ENCODE measurements at places on chromosomes 7 and 10.

- DNase-seq, result no peak
These were observed 212.3 kb upstream of the CSTF2T start for GRCh38 chr10:51911723-51912122.

DNA sequence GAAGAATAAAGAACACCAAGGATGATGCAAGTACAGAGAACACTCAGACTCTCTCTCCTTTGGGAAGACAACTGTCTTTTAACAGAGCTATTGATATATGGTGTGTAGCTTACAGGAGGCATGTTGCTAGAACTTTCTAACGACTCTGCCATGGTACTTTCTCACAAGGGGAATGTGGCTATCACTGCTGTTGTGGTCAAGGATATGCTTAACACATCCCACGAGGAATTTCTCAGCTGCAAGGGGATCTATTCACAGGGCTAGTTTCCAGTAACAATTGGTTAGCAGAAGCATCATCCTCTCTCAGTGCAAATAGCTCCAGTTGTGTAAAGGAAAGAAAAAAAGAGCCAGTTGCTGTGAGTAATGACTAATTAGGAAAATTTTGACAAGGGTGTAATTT, 826.0 kb downstream of the SORCS1 start:
- DNase-seq, result no peak

- DNase-seq, result no peak
These were observed 251.4 kb upstream of the ZMIZ1 start for GRCh38 chr10:78817361-78817760.

GRCh38 chr10:91713461-91714072, 80.7 kb upstream of the PPP1R3C start:
- DNase-seq, result no peak

- no peak for DNase-seq
These were observed 61.4 kb upstream of the PPP1R3C start for GRCh38 chr10:91694170-91694794.

DNA sequence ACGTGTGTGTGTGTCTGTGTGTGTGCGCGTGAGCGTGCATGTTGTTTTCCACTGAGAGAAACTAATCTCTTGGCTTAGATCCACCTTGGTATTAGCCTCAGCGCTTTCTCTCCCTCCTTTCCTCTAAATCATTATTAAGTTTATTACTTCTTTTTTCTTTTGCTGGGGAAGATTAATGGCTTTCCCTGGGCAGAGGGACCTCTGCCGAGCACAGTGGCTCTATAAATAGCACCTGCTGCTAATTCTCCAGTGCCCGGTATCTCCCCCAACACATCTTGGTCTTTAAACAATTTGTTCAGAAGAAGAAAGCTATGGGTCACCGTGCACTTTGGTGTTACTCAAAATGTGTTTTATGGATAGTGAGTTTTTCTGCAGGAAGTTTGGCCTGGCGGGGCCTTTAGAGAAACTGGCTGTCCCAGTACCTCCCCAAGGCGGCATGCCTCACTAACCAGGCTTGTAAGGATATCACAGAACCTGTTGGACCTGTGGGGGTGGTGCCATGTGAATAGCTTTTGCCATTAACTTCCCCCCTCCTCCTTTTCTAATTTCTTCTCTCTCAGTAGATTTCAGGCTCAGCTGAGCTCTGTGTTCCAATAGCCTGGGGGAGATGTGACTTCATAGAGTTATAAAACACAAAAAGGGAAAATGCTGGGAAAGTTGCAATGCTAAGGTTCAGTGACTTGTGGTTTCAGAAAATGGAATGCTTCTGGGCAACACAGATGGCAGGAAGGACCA, 70.1 kb upstream of the RAB11FIP2 start:
- no peak for DNase-seq

- DNase-seq, result no peak
These were observed 21.6 kb downstream of the TAS2R41 start for GRCh38 chr7:143499246-143499645.

DNA sequence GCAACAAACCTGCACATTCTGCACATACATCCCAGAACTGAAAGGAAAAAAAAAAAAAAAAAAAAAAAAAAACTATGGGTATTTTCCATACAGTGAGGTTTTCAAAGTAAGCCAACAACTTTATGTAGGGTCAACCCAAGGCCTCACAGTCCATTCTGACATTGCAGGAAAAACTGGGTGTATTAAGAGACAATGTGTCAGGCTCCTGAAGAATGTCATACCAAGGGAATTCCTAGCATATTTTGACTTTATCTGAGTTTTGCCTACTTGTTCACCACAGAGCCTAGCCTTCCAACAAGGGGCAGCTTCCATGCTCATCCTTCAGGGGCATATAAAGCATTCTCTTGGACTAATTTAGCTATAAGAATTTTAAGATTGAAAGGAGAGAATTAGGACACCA, 368.9 kb downstream of the PLXDC2 start:
- DNase-seq, result no peak

DNA sequence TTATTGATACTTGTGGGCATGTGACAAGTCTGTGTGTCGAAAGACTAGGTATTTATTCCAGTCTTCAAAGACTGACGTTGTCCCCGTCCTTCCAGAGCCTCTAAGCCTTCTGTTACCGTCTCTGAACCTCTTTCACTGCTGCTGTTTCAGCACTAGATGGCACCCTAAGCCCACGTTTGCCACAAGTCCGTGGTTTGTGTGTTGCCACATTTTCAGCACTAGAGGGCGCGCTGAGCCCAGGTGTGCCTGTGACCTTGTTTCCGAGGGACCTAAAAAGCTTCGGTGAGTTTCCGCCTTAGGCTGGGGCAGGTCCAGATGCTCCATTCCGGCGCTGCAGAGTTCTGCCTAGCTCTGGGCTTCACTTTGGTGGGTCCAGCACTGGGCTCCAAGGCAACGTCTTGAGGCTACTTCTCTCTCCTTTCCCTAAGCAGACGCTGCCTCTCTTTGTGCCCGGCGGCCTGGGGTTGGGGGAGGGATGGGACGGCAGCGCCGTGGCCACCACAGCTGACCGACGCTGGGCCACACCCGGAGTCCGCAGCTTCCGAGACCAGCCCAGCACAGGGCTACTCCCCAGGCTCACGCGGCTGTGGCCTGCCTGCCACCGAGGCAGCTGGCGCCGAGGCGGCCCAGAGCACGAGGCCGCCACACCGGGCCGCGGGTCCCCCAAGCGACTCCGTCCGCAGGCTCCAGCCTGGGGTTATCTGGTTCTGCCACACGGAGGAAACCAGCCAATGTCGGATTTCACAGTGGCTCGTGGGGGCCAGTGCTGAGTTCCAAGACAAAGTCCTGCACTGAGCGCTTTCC, 520.2 kb downstream of the REEP3 start:
- DNase-seq, result peak; percentile 56

GRCh38 chr7:96303105-96303685, 18.7 kb downstream of the SLC25A13 start:
- DNase-seq, result no peak

- no peak for DNase-seq
These were observed 144.6 kb upstream of the GPR26 start for GRCh38 chr10:123521556-123521955.

DNA sequence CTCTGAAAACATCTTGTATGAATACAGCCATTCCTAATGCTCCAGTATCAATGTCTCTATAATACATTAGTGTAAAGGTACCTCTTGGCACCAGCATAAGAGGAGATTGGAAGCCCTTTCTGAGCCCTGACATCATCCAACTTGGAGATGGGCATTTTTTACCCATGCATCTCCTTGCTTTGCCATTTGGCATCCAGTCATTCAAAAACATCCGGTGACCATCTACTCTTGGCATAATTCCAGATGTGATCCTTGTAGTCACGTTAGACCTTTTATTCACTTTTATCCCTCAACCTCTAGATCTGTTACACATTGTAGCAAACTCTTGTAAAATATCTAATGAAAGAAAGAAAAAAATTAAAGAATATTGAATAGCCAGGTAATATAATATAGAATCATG, 17.9 kb upstream of the SGMS1 start:
- no peak for DNase-seq

GRCh38 chr7:50795831-50796230, 13.1 kb upstream of the GRB10 start:
- DNase-seq, result no peak

DNA sequence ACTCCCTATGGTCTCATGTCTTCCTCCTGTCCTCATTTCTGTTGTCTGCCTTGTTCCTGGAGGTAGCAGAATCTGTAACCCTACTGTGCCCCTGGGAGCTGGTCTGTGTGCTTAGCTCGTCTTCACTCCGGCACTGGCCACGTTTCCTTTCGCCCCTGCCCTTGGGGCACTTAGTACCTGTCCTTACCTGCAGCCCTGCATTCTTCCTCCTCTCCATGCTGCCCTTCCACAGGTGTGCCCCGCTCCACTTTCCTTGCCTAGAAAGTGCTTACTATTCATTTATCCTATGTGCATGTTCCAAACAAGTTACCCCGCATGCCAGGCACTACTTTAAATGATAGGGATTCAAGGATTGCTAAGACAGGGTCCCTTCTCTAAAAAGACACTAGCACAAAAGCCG, 199.9 kb upstream of the ZMIZ1 start:
- DNase-seq, result no peak

DNA sequence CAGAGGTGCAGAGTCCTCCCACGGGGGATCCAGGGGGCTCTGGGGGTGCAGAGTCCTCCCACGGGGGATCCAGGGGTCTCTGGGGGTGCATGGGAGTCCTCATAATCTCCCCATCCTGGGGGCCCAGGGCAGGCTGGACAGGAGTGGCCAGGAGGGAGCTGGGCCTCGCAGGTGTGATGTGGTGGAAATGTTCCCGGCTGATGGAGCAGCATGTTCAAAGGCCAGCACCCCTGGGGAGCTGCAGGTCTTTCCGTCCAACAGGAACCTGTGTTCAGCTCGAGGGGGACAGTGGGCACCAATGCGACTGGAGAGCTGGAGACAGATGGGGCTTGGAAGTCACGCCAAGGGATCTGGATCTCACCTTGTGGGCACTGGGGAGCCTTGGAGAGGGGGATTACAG, 38.5 kb upstream of the PSMG3 start:
- no peak for DNase-seq

- DNase-seq, result no peak
These were observed 91.2 kb upstream of the RET start for GRCh38 chr10:42985436-42986316.

DNA sequence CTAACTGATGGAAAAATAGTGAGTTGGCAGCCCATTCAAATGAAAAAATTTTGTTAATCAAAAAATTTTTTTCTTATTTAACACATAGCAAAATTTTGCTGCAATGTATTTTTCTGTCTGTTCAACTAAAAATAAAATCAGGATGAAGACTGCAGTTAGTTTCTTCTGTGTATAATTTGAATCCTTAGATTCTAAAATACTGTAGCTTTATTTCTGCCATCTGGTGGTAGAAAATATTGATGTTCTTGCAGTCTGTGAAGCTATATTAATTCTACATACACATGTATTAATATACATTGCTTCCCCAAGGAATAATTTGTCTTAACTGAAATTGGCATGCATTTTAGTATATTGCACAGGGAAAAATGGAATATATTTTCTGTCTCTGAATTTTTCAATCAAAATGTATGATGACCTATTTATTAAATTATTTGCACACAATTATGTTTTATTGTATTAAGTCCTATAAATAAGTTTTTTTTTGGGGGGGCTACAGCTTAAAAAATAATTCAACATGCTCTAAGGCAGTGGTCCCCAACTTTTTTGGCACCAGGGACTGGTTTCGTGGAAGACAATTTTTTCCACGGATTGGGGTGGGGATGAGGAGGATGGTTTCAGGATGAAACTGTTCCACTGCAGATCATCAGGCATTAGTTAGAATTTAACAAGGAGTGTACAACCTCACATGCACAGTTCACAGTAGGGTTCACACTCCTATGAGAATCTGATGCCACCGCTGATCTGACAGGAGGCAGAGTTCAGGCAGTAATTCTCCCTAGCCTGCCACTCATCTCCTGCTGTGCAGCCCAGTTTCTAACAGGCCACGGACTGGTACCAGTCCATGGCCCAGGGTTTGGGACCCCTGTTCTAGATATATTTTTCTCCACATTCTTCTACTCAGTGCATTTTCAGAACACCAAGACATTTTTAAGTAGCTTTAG, 119.4 kb downstream of the GNAT3 start:
- no peak for DNase-seq

GRCh38 chr10:99937630-99938029, 72.1 kb downstream of the DNMBP start:
- no peak for DNase-seq

DNA sequence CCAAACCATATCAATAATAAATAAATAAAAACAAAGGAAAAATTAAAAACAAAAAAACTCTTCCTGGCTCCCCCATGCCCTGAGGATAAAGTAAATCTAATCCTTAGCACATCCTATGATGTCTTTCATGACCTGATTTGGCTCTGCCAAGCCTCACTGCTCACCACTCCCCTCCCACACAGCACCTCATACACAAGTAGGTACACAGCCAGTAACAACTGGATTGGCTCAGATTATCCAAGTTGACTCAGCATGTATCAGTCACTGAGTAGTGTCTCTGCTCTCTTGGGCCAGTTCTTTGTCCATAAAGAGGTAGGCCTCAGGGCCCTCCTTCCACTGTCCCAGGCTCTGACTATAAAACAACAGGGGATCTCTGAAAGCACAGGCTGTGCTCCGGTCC, 99.6 kb downstream of the STRA8 start:
- DNase-seq, result no peak

DNA sequence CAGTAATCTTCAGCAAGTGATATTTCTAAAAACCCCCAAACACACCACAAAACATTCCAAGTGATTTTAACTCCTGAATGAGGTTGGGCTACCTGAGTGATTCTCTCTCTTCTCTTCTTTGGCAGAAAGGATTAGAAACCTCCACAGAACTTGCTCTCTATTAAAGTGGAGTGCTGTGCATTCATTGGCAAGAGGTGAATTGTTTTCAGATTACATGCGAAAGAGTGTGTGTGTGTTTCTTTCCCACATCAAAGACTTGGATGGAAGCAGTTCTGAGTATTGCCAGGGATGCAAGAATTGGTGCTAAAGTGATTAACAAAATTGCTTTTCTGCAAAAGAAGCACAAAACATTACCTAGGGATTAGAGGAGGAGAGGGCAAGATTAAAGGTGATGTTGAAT, 13.1 kb upstream of the FBXW4 start:
- DNase-seq, result no peak

GRCh38 chr10:71981015-71981875, 17.1 kb downstream of the CHST3 start:
- DNase-seq, result no peak

DNA sequence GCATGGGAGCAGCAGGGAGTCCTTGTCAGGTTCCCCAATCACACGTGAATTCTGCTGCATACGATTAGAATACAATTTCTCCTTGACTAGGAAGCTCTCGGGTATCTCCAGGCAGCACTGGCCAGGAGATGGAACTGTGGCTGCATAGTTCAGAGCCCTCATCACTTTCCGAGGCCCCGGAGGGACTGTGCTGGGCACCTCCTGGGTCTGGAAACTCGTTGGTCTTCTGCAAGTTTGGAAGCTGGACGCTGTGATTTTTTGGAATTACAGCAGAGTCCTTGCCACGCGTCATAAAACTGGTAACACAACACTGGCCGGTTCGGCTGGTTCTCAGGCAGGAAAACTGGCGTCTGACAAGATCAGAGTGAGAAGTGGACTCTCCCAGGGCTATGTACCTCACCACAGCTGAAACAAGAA, 216.1 kb downstream of the CCDC3 start:
- no peak for DNase-seq

GRCh38 chr10:122113945-122114747, 125.2 kb downstream of the TACC2 start:
- DNase-seq, result no peak

- DNase-seq, result no peak
These were observed 346.4 kb upstream of the TMEM229A start for GRCh38 chr7:124379296-124379695.
